T-helper 17 cell (primary cell): ENCODE measurements at places on chromosomes 1 and 21.

DNA sequence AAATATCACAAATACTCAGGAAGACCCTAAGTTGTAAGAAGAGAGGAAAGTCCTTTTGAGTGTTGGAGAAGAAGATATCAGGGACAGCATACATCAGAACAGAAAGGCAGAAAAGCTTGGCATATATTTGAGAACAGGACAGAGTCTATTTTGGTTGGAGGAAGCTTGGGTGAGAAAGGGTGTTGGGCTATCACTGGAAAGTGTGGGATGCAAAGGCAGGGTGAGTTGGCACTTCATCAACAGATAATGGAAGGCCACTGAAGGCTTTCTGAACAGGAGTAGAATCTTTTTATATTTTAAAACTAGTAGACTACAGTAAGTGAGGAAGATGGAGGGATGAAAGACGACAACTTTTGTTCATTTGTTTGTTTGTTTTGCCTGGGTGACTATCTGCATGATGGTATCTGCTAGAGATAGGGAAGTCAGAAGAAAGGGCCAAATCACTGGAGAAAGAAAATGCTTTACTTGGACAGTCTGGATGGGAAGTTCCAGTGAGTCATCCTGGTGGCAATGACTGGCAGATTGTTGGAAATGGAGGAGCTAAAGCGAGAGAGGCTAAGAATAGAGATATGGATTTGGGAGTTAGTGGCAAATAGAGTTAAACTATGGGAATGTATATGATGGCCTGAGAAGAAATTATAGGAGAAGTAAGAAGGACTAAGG, 33.7 kb upstream of the KCNA2 start:
- no peak for DNase-seq

DNA sequence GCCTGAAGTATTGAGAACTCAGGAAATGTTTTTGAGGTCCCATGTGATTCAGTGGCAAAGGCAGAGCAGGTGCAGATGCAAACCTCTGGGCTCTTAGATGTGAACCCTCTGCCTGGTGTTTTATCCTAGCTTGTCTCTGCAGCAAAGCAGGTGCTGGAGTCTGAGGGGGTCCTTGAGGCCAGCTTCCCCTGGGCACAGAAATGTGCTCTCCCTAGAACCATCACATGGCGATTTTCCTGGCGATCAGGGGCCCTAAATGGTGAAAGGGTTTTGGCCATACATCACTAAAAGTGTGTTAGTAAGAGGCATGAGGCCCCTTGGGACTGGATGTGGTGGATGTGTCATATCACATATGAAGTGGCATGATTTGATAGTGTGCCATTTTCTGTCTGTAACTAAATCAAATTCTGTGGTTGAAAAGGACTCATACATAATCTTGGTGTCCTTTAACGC, 144.8 kb downstream of the ST6GALNAC3 start:
- DNase-seq: no peak

- no peak for DNase-seq
Measured at GRCh38 chr1:57222307-57222706, 201.6 kb downstream of the DAB1 start.

DNA sequence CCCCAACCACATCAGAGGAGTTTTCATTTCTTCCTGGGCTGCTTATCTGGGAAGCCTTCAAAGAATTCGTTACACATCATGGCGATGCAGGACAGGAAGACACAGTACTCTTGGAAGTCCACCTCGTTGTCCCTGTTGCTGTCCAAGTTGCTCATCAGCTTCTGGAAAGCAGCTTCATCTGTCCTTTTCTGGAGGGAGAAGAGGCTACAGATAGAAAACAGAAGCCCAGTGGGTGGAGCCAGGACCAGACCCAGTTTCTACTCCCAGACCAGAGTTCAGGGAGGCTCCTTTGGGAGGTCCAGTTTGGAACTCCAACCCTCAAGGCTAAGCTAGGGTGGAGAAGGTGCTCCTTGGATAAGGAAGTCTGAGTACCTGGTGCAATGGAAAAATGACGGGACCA, 1.9 kb downstream of the S100A4 start:
- no peak for DNase-seq

DNA sequence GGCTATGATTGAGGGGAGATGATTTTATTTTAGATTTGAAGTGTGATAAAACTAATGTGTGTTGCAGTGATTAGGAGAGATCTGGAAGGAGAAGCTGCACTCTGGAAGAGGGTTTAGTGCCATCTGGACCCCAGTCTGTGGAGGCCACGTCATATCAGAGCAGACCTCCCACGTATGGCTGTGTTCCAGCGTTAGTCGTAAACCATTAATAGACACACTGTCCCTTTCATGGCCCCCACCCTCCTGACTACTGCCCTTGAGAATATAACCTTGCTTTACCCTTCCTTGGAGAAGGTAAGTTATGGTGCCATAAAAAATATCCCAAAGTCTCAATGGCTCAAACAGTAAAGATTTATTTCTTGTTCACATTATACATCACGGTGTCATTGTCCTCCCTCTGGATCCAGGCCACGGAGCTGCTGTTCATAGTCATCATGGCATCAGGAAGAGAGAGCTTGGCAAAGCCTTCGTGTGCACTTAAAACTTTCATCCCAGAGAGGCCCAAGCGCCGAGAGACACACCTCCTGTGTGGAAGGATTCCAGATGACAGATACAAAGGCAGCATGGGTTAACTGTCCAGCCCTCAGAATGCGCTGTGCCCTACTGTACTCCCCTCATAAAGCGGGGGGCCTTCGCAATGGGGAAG, 33.2 kb downstream of the RHOU start:
- no peak for DNase-seq

- no peak for DNase-seq
Measured at GRCh38 chr1:145979746-145980456, 15.4 kb downstream of the POLR3GL start.

- no peak for DNase-seq
Measured at GRCh38 chr1:110234691-110235090, 24.6 kb downstream of the KCNC4 start.

GRCh38 chr1:77037038-77037437, 169.8 kb downstream of the ST6GALNAC5 start:
- DNase-seq: no peak

GRCh38 chr1:227299241-227299627, 19.1 kb downstream of the CDC42BPA start:
- no peak for DNase-seq
